ENCODE measurements at places on chromosomes 12 and 14. TPM values are rescaled to one million over a fixed set of nuclear protein-coding genes. Genes with fewer than 3 reads are reported as not detected.
A peak's percentile ranks its signal among the peaks of the same experiment; 100 is the strongest.

VRTN gene
- not detected for total RNA-seq

NFKBIA gene
- 69.9 TPM for total RNA-seq

ING4 gene
- total RNA-seq: 25.5 TPM

NTN4 gene
- total RNA-seq: 11.7 TPM

LPAR5 gene
- total RNA-seq: 0.17 TPM

MEG3 gene
- total RNA-seq: 58.7 TPM

NGB gene
- total RNA-seq: not detected

MYRFL gene
- total RNA-seq: not detected

DNA sequence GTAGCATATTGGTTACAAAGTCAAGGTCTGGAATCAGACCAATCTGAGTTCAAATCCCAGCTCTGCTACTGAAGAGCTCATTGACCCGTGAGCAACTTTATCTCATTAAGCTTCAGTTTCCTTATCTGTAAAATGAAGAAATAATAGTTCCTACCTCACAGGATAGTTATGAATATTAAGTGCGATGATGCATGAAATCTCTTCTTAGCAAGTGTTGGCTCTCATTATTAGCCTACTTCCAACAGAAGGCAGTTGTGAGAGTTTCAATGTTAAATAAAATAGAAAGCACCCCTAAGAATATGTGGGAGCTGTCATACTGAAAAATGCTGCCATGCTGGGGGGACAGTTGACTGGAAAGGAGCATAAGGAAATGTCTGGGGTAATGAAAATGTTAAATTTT is 39.0 kb upstream of the ITPR2 start:
- H3K4me3 ChIP-seq: no peak overlapping the region
- H3K27ac ChIP-seq: no peak overlapping the region
- no peaks in the 10 kb centered on the region for H3K36me3 ChIP-seq
- peaks cover 7% of the 10 kb centered on the region for H3K4me1 ChIP-seq
- DNase-seq: no peak

DNA sequence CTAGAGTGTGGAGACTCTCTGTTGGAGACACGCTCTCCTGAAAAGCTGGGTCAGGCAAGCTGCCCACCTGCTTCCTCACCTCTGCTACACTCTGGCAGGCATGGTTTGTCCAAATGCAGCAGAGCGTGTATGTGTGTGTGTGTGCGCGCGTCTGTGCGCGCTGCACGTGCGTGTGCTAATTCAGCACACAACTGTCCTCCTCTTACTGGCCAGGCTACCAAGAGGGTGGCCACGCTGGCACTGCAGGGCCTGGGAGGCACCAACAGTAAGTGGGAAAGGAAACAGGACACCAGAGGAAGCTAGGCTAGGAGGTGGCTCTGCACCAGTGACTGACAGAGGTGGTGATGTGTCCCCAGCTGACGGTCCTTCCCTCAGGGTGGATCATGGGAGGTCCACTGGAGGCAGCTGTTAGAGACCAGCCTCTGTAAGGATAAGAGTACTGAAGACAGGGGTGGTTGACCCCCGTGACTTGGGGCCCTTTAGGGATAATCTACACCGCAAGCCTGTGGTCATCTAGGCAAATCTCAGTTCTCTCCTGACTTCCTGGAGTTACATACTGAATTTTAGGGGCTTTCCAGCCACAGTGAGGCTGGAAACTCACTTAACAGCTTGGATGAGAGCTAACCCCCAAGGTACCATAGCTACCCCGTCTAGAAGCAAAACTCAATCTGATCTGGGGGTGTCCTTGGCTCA is 15.6 kb upstream of the TFCP2 start:
- H3K4me3 ChIP-seq: no peak overlapping the region
- H3K36me3 ChIP-seq: no peaks in the 10 kb centered on the region
- H3K27me3 ChIP-seq: no peaks in the 10 kb centered on the region
- DNase-seq: no peak
- H3K27ac ChIP-seq: no peak overlapping the region
- no peaks in the 10 kb centered on the region for H3K4me1 ChIP-seq

DNA sequence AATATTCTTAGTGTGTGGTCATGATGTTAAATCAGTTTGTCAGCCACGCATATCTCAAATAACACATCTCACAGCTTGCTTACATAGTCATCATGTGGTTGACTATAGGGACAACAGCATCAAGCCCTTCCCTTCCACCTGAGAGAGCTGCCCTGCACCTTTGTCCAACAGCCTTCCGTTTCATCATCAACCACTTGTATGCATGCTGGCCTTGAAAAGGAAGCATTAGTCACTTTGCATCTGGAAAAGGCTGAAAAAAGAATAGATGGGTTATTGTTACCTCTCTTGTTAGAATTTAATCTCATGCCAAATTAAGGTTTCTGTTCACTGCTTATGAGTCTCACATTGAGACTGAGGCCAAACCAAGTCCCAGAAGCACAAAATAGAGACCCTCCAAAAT is 1586.5 kb upstream of the SEL1L start:
- H3K4me3 ChIP-seq: no peak overlapping the region
- no peaks in the 10 kb centered on the region for H3K27me3 ChIP-seq
- H3K4me1 ChIP-seq: no peaks in the 10 kb centered on the region
- H3K36me3 ChIP-seq: no peaks in the 10 kb centered on the region
- H3K27ac ChIP-seq: no peak overlapping the region
- DNase-seq: no peak

DNA sequence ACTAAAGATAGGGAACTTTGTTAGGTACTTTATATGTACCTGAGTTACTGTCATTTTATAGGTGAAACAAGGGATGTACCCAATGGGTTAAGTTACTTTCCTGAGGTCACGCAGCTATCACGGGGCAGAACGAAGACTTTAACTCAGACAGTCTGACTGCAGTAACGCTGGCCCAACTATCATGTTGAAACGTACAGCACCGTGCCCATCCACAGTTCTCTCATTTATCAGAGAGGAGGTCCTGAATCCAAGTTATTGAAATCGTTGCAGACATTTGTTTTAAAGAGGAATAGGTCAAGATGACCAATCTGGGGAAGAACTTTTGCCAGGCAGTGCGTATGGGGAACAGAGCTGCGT is 587 bp upstream of the C12orf75 start:
- no peak overlapping the region for H3K27ac ChIP-seq
- peak overlapping the region; percentile 63 for H3K4me3 ChIP-seq
- H3K27me3 ChIP-seq: no peaks in the 10 kb centered on the region
- no peaks in the 10 kb centered on the region for H3K36me3 ChIP-seq

- DNase-seq: no peak
- H3K36me3 ChIP-seq: no peaks in the 10 kb centered on the region
- H3K4me1 ChIP-seq: peaks cover 3% of the 10 kb centered on the region
- H3K27ac ChIP-seq: no peak overlapping the region
- H3K27me3 ChIP-seq: peaks cover 3% of the 10 kb centered on the region
- H3K4me3 ChIP-seq: no peak overlapping the region
These were observed 17.2 kb downstream of the DIO3 start for GRCh38 chr14:101578489-101578888.

GRCh38 chr12:68876461-68876860 is 56.5 kb downstream of the CPM start:
- no peaks in the 10 kb centered on the region for H3K36me3 ChIP-seq
- H3K27me3 ChIP-seq: no peaks in the 10 kb centered on the region
- no peak overlapping the region for H3K27ac ChIP-seq

DNA sequence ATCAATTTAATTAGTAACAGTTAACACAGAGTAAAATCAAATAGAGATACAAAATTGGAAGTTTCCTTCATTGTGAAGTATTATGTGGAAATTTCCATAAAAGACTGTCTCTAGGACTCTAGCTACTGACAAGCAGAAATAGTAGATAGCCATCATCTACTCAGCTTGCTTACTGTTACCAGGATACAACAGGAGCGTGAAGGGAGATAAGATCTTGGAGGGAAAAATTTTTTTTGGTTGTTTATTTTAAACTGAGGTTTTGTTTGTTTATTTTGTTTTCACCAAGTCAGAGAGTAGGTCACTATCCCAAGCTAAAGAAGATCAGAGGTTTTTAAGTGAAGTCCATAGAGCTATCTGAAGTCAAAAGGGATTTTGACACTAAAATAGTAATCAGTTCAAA is 861.3 kb upstream of the MGAT4C start:
- no peaks in the 10 kb centered on the region for H3K36me3 ChIP-seq
- H3K4me1 ChIP-seq: peaks cover 6% of the 10 kb centered on the region
- no peak overlapping the region for H3K27ac ChIP-seq
- no peak overlapping the region for H3K4me3 ChIP-seq

GRCh38 chr14:68178282-68178681 is 358.7 kb downstream of the RAD51B start:
- H3K27me3 ChIP-seq: no peaks in the 10 kb centered on the region
- H3K27ac ChIP-seq: no peak overlapping the region
- no peak for DNase-seq
- H3K36me3 ChIP-seq: no peaks in the 10 kb centered on the region

- no peak overlapping the region for H3K27ac ChIP-seq
- DNase-seq: no peak
- H3K27me3 ChIP-seq: peaks cover 13% of the 10 kb centered on the region
- H3K4me1 ChIP-seq: no peaks in the 10 kb centered on the region
- no peaks in the 10 kb centered on the region for H3K36me3 ChIP-seq
These were observed 142.8 kb downstream of the NUAK1 start for GRCh38 chr12:105995961-105996431.

DNA sequence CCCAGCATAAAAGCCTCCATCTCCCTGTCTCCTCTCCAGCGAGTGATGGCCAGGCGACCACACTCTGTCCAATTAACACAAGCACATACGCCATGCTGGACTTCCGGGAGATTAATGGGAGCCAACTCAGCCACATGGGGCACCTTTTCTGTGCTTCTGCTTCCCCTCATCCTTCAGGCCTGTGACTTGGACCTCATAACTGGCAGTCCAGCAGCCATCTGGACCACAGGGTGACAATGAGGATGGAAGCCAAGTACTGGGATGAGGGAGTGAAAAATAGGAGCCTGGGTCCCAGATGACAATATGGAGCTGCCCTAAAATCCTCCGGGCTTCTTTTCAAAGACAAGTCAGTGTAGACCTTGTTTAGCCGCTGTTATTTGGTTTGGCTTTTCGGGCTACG is 12.8 kb downstream of the MAP3K9 start:
- H3K4me1 ChIP-seq: no peaks in the 10 kb centered on the region
- no peak overlapping the region for H3K4me3 ChIP-seq
- H3K27me3 ChIP-seq: no peaks in the 10 kb centered on the region
- H3K36me3 ChIP-seq: no peaks in the 10 kb centered on the region
- DNase-seq: no peak

Data from A673 (cell line).